Stimulated activated CD4-positive, alpha-beta T cell treated with anti-CD3 and anti-CD28 coated beads, TNF-alpha, amount 100 ng/mL, for 24 hours (primary cell): ENCODE measurements at places on chromosomes 7 and 10.

DNA sequence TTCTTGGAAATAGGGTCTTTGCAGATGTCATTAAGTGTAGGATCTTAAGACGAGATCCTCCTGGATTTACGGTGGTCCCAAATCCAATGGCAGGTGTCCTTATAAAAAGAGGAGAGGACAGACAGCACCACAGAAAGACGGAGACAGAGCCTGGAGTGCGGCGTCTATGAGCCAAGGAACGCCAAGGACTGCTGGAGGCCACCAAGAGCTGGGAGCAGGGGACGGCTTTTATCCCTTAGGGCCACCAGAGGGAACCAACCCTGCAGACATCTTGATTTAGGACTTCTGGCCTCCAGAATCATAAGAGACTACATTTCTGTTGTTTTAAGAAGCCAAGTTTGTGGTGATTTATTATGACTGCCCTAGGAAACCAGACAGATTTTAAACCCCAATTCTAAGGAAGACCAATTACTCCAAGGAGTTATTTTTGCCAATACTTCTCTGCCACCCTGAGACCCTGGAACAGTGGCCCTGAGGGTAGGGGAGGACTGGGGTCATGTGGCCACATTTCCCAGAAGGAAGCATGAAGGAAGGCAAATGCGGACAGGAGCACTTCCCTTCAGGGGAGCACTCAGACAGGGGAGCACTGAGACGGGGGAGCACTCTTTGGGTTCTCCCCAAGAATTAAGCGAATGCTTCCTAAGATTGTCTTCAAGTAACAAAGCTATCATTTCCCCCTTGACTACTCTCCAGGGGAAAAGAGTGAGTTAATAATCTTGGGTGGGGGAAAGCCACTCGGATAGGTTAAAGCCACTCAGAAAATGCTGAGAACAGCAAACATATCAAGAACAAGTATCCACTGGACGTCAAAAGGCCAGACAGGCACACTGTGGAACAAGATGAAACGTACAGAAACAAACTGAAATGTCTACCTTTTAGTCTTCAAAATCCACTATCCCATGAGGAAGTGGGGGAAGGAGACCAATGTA, 67.5 kb downstream of the CHST15 start:
- no peak for DNase-seq

- DNase-seq: no peak
Observed at GRCh38 chr7:25025218-25025671, 45.3 kb upstream of the OSBPL3 start.

- peak; percentile 28 for DNase-seq
Observed at GRCh38 chr7:128031901-128032604, 816 bp upstream of the LRRC4 start.

DNA sequence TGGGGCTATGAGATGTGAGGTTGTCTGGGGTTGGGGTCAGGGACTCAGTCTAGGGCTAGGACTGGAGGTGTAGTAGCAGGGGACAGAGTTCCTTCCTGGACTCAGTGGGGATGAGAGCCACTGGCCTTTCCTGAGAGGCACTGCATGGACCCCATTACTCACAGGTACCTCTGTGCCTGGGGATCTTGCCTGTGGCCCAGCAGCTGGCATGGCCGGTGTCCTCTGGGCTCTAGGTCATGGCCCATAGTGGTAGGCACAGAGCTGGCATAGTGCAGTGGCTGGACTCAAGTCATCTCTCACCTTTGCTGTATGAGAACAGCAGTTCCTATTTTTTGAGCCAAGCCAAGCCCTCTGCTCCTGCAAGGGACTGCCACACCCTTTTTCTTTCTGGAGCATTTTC, 51.9 kb downstream of the NEURL1 start:
- DNase-seq: no peak

- no peak for DNase-seq
Observed at GRCh38 chr10:89209718-89210117, 2.6 kb upstream of the CH25H start.

DNA sequence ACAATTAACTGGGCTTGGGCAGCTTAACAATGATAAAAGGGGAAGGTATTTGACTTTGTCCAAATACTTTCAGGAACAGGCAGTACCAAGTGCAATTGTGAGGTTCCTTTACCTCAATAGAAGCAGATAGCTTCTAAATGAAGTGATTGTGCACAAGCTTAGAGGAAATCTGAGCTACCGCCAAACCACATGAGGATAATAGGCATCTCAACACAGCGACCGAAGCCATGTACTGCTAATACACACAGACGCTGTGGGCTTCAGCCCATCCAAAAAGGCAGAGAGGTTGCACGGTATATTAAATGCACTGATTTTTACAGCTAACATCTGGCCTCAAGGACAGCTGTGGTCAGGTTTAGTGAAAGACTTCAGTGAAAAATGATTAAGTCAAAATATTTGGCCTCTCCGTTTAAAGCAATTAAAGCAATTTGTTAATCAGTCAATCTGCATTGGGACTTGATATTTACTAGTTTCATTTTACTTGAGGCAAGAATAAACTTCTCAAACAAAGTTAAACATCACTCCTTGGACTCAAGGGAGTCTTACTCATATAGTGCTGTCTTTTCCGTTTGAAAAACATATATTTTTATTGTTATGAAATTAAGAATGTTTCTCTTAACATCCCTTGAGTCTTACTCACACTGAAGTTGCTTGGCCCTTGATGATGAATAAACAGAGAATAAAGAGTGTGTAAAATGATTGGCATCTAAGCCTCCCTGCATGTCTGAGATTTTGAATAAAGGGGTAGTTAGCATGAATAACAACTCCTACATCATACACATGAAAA, 306.3 kb downstream of the C7orf25 start:
- no peak for DNase-seq

DNA sequence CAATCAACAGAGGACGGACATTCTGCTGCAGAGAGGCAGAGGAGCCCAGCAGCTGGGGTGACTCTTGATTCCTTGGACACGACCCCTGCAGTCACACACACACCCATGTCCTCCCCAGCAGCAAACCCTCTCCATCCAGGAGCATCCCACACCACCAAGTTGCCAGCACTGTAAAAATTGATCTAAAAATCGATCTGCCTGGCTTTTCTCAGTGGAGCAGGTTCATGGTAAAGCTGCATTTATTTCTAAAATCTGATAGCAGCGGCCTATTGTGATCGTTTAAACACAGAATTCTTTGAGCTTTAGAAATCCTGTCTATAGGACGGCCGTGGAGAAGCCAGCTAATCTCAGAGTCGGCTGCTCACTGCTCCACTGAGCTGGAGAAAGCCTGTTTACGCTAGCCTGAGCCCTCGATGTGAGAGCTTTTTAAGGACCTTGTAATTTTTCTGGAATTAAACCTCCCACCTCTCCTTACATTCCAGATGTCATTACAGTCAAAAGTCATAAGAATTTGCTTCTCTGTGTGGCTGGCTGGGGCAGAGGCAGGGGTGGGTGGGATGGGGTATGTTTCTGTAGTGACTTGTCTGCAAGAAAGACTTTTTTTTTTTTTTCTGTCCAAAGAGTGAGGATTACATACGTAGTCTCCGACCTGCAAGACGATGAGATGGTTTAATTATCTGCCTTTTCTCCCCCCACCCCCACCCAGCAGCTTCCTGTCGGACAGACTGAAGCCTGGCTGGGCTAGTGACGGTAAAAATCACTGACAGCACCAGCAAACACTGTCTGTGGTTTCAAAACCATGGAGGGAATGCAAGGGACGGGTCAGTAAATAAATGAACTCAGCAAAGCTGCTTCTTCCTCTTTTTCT, 31.6 kb downstream of the TRIM8 start:
- DNase-seq: no peak
